Left forelimb (tissue), 1 donor: ENCODE measurements at places on chromosomes 7 and 10.
A peak's percentile ranks its signal among the peaks of the same experiment; 100 is the strongest.

- no peak for DNase-seq
Measured at GRCh38 chr10:111076682-111077478, at the start of gene ADRA2A. ADRA2A (plus strand) TSS chr10:111077029; CDS start chr10:111077997, 968 bp downstream.

DNA sequence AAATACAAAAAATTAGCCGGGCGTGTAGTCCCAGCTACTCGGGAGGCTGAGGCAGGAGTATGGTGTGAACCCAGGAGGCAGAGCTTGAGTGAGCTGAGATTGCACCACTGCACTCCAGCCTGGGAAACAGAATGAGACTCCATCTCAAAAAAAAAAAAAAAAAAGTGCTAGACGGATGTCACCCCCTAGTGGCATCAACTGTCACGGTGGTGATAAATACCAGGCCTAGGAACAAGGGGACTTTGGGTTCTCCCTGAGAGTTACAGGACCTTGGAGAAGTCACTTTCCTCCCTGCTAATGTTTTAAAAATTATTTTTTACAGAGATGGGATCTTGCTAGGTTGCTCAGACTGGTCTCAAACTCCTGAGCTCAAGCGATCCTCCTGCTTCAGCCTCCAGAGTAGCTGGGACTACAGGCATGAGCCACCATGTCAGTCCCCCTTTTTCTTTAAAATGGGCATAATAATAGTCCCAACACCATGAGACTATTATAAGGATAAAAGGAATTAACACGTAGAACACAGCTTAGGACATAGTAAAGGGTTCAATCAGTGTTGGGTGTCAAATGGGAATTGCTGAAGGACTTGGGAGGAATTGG lies 2.6 kb upstream of the TMEM130 start:
- DNase-seq, result no peak

DNA sequence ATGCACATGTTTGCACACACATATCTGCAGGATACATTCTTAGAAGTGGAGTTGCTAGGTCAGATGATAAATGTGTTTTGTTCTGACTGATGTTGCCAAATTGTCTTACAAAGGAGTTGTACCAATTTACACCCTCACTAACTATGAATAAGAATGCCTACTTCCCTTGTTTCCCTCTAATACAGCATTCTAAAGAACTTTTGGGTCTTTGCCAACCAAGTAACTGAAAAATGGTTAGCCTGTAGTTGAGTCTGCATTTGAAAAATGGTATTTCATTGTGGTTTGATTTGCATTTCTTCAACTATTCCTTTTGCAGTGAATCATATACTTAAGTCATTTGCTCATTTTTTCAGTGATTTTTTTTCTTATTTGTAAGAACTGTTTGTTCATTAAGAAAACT lies 48.4 kb downstream of the TMEM26 start:
- DNase-seq, result no peak

DNA sequence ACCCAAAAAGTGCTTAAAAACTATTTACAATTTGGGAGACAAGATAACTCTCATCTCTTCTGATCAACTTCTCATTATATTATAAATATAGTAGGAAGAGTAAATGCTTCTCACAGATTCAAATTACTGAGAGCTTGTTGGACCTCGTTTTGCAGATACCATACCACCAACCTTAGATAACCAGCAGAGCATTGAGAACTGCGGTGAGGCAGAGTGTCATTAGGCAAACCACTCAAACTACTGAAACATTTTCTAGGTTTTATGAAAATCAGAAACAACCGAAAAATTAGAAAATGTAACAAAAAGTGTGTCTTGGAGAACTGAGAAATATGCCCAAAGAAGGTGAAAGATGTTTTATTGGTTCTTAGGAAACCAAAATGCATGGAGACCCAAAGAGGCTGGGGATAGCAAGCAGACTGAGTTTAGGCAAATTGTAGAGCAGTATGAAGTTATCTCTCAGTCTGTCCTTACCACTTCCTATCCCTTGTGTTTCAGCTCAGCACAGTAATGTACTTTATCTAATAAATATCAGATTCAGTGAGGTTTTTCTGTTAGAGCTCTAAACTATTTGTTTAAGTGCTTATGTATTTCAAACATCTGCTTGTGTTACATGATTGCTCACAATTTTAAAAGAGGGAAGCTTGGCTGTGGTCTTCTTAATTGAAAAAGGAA lies 77.9 kb downstream of the HECTD2 start:
- DNase-seq, result no peak

GRCh38 chr7:27347276-27347640 lies 104.7 kb downstream of the EVX1 start:
- DNase-seq, result no peak

DNA sequence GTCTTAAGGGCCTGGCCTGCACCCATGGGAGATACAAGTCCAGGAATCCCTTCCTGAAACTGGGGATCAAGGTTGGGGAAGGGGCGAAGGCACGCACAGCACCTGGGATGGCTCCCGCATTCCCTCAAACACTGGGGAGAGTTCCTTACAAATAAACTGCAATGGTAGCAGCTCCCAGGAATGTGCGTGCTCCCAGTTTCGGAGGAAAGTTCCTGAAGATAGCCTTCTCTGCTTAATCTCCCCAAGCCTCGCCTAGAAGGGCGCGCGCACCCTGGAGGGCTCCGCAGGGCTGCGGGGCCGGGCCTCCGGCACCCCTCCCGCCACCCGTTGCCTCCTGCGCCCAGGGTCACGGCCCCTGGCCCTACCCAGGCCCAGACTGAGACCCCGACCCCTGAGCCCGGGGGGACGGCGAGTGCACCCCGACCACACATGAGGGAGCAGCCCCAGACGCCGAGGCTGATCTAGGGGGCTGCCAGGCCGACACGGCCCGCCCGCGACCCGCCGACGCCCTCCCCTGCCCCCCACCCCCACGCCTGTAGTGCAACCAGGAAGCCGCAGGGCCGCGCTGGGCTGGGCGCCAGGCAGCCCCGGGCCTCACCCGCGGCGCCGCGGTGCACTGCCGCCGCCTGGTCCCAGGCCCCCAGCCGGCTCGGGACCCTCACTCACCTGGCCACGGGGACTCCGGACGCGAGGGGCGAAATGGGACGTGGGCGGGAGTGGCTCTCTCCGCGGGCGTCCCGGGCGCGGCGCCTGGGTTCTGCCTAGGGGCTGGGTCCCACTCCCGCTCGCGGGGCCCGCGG lies 460 bp downstream of the ANXA11 start:
- DNase-seq, result peak; percentile 80

DNA sequence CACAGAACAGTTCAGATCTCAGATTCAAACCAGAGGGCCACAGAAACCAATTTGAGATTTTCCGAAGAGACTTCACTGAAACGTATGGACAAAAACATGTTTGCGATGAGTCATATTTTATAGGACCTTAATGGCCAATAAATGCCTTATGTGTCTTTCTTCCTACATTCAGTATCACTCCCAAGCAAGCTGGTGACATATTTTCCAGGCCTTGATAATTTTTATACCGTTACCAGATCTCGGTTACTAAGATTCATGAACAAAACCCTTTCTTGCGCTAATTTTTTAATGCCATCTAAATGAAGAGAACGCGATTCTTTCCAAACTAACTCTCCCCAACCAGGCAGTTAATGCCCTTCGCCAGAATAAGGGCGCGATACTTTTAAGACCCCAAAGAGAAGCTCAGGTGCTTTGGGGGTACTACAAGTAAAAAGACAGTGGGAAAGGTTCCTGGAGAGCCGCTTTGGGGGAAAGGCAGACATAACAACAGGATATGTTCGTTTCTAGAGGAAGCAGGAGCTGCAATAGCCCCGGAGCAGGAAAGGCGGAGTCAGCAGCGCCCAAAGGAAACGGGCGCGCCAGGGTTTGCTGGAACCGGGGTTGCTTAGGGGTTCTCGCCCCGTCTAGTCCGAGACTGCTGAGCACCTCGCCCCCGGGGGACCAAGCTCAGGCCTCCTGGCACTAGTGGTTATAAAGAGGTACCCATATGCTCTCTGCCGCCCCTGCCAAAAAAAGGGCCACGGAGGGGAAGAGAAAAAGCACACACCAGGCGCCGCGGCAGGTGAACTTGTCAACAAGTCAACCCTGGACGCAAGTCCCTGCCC lies 884 bp downstream of the ICA1 start:
- peak; percentile 69 for DNase-seq

- no peak for DNase-seq
Measured at GRCh38 chr7:77587272-77587671, 50.2 kb downstream of the PTPN12 start.

DNA sequence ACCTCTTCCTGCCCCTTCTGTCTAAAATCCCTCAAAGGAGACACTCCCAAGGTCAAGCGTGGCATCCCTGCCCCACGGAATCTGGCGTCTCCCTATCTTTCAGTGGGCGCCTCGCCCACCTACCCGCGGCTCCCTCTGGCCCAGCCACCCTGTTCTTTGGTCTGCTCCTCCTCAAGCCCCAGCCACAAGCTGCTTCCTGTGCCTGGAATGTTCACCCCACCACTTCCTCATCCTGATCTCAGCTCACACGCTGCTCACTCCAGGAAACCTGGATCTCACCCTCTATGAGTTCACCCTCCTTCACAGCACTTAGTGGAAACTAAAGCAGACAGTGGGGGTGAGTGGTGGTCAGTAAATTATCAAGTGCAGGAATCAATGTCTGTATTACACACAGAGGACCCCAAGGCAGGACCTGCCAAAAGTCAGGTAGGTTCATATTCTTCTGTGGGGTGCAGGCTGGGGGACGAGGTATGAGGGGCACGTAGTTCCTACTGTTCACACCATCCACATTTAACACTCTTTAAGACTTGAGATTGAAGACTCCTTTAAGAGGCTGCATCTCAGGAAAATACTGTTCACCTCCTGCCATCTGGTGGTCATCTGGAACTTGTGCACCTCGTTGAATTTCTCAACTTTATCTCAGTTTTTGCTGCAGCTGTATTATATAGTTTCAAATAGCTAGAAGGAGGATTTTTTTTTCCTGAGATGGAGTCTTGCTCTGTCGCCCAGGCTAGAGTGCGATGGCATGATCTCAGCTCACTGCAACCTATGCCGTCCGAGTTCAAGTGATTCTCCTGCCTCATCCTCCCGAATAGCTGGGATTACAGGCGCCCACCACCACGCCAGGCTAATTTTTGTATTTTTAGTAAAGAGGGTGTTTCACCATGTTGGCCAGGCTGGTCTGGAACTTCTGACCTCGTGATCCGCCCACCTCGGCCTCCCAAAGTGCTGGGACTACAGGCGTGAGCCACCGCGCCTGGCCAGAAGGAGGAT lies 166.6 kb downstream of the ARHGAP21 start:
- no peak for DNase-seq

DNA sequence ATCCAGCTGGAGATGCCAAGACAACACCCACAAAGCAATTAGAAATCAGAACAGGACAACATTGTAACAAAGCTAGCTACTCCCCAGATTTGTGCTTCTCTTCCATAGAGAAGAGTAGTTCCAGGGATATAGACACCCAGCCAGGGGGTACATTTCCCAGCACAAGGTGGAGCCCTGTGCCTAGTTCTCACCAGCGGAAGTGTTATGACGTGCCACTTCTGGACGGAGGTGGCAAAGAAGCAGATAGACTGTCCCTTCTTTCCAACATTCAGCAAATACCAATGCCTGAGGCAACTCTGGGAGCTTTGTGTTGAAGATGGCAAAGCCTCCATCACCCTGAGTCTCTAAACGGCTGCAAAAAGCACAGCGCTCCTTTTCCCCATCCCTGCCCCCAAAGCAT lies 23.4 kb upstream of the GSAP start:
- DNase-seq, result no peak

GRCh38 chr10:54434782-54435181 lies 366.2 kb downstream of the PCDH15 start:
- DNase-seq, result no peak

DNA sequence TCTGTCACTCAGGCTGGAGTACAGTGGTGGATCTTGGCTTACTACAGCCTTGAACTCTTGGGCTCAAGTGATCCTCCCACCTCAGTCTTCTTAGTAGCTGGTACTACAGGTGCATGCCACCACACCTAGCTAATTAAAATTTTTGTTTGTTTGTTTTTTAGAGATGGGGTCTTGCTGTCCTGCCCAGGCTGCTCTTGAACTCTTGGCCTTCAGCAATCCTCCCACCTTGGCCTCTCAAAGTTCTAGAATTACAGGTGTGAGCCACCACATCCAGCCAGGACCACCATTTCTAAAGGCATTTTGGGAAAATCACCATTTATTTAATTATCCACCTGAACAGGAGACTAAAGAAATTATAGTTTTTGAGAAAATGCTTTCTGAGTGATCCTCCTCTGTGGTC lies 252.3 kb downstream of the PRPF18 start:
- DNase-seq, result no peak

GRCh38 chr7:71354716-71355115 lies 222.8 kb downstream of the GALNT17 start:
- DNase-seq, result no peak

GRCh38 chr10:56091872-56092271 lies 269.2 kb downstream of the ZWINT start:
- no peak for DNase-seq

- DNase-seq, result no peak
Measured at GRCh38 chr7:16708511-16708910, 45.0 kb upstream of the TSPAN13 start.

GRCh38 chr10:14476006-14476405 lies 145.3 kb upstream of the FRMD4A start:
- DNase-seq, result no peak

DNA sequence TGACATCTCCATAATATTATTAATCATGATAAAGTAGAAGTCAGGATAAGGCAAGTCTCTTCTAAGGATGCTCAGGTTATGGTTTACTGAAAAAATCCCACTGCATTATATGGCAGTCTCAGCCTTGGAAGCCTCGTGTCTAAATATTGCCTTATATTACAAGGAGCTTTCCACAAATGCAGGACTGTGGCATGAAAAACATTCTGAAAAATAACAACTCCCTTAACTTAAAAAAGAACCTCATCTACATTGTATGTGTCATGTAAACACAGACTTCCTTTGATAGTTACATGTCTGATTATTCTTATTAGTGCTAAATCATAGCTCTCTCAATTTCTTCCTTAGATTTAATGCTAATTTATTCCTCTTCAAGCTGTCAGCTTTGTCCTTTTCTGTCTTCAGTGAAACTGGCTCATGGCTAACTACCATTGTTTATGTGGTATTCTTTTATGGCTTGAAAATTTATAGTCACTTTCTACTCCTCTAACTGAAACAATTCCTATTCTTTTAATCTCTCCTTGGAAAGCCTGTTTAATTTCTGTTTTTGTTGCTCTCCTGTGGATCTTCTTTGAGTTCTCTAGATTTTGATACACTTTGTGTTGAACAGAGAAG lies 156.1 kb downstream of the KIF20B start:
- no peak for DNase-seq

GRCh38 chr7:128867842-128868623 lies 5.4 kb downstream of the ATP6V1F start:
- DNase-seq, result no peak

DNA sequence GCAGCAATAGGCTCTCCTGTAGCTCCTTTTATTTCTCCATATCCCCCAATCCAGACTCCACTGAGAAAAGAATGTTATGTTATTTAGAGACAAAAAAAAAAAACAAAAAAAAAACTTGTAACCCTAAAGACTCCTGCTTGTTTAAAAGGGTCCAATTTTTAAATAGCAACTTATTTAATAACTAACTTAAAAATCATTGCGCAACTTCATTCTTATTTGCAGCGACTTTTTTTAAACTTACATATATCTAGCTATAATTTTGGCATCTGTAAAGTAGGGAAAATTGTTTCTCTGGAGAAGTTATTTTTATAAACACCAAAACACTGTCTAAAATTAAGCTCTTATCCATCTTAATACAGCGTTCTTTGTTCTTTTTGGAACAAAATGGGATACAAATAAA lies 59.0 kb upstream of the ZC3HAV1 start:
- no peak for DNase-seq

- DNase-seq, result no peak
Measured at GRCh38 chr10:8361510-8361844, 307.0 kb downstream of the GATA3 start.

GRCh38 chr10:59868696-59869593 lies 37.4 kb downstream of the CCDC6 start:
- DNase-seq, result no peak

GRCh38 chr7:68785036-68785435 lies 813.2 kb upstream of the AUTS2 start:
- DNase-seq, result no peak
